Osteocyte (in vitro differentiated cells): ENCODE measurements at places on chromosomes 7 and 10.
A peak's percentile ranks its signal among the peaks of the same experiment; 100 is the strongest.

DNA sequence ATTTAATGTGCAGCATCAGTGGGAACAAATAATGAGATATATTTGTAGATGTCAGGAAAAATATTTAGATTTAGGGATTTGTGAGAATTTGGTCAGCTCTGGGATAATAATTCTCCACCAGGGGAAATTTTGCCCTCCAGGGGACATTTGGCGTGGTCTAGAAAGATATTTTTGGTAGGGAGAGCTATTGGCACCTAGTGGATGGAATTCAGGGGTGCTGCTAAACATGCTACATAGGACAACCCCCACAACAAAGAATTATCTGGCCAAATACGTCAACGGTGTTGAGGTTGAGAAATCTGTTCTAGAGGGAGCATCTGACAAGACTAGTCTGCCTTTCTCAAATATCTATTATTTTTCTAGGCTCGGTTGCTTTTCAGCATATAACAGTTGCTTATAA lies 2.1 kb downstream of the ADK start:
- DNase-seq, result no peak

GRCh38 chr10:1086787-1087186 lies 30.6 kb downstream of the WDR37 start:
- peak; percentile 57 for DNase-seq

GRCh38 chr10:11175823-11176243 lies 158.2 kb downstream of the CELF2 start:
- DNase-seq, result no peak

GRCh38 chr10:124072106-124072505 lies 21.3 kb downstream of the CHST15 start:
- no peak for DNase-seq

- peak; percentile 90 for DNase-seq
Observed at GRCh38 chr7:155804897-155805825, 7.1 kb downstream of the SHH start.

GRCh38 chr10:117216611-117217195 lies 19.4 kb downstream of the KCNK18 start:
- DNase-seq, result peak; percentile 93

- no peak for DNase-seq
Observed at GRCh38 chr10:13187135-13187534, 25.8 kb downstream of the MCM10 start.

DNA sequence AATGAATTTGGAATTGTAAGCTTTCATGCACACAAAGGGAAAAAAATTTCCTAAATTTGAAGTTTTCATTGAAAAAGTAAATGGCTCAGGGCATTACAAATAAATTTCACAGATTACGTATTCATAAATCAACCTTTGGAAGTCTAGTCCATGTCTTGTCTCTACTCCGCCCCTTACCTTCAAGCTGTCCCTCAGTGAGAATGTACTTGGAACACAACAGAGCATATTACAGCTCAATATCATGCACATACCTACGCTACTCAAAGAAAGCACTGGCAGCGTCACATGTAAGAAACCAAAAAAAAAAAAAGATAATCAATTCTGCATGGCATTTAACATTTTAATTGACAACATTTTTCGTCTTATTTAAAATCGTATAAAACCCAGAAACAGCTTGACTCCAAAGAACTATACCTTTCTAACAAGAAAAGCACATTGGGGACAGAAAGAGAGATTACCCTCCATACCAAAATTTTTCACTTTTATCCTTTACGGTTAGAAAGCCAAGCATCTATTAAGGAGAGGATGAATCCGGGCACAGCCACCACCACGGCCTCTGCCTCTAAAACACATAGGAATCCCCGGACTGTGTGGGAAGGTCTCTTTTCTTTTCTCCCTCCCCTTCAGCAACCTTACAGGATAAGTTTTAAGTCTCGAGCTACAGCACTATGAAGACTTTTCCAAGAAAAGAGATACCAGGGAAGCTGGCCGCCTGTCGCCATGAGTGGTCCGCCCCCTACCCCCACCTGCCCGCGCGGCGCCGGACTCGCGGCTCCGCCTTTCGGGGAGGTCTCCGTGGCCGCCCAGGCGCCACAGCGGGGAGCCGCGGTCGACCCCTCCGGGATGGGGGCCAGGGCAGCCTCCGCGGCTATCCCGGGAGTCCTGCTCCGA lies 1.1 kb downstream of the JMJD1C start:
- DNase-seq, result no peak

DNA sequence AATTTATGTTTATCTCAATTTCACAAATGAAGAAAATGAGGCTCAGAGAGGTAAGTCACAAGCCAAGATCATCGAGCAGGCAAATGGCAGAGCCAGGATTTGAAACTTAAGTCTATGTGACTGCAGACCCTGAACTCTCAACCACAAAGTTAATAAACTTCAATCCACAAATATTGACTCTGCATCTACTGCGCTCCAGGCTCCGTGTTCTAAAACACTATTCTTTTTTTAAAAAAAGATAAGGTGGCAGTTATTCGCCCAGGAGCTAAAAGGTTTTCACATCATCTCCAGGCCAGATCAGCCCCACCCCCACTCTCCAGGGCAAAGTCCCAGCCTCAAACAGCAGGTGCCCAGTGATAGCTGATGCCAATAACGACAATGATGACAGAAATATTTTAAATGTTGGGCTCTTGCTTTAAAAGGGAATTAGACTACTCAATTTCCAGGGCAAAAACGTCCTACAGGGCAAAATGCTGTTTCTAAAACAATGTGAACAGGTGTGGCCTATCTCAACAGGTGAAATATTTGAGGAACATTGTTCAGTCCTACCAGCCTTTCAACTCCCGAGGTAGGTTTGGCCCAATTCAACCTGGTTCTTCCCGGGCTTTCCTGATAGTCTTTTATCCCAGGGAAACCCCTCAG lies 85.2 kb downstream of the SORBS1 start:
- DNase-seq, result no peak

GRCh38 chr7:47148536-47149207 lies 433.2 kb downstream of the TNS3 start:
- DNase-seq, result no peak

GRCh38 chr7:98223898-98224700 lies 12.9 kb downstream of the BHLHA15 start:
- no peak for DNase-seq

- no peak for DNase-seq
Observed at GRCh38 chr7:86339051-86339450, 304.7 kb upstream of the GRM3 start.

- DNase-seq, result no peak
Observed at GRCh38 chr10:71727738-71728737, 8.5 kb upstream of the C10orf105 start.

- DNase-seq, result no peak
Observed at GRCh38 chr7:129093867-129094456, 39.1 kb upstream of the TNPO3 start.

- DNase-seq, result no peak
Observed at GRCh38 chr7:35802102-35802466, 1.2 kb downstream of the SEPTIN7 start.

GRCh38 chr7:76236224-76236623 lies 34.5 kb downstream of the SRRM3 start:
- DNase-seq, result no peak

DNA sequence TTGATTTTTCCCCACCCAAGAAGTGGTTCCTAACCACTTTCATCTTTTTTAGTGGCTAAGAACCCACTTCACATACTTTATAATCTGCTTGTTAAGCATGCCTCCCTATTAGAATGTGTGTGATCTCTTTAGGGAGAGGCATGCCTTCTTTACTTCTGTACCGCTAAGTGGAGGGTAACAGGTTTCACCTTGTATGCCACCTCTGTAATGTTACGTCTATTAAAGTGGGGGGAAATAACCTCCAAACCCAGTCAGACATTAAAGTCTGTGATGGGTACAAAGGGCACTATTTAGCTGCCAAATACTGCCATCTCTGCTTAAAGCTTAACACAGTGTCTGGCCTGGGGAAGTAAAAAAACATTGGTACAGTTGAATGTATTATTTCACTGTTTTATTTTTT lies 51.9 kb downstream of the EPC1 start:
- no peak for DNase-seq

DNA sequence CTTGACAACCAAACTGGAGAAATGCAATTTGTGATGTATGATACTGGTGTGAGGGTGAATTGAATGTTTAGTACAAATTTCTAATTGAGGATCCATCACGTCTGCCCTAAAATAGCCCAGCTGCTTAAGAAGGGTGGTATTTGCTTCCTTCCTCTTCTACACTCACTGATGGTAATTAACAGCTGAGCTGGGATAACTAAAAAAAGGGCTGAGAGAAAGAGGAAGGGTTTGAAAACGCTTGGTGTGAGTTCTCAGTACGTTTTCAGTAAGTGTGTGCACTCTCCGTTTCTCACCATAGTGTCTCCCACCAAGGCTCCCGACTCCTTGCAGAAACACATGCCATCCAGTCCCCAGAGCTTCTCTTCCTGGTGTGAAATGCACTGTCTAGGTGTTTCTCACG lies 54.3 kb downstream of the MAP3K8 start:
- no peak for DNase-seq

GRCh38 chr7:90892213-90892612 lies 296.1 kb downstream of the CDK14 start:
- no peak for DNase-seq

DNA sequence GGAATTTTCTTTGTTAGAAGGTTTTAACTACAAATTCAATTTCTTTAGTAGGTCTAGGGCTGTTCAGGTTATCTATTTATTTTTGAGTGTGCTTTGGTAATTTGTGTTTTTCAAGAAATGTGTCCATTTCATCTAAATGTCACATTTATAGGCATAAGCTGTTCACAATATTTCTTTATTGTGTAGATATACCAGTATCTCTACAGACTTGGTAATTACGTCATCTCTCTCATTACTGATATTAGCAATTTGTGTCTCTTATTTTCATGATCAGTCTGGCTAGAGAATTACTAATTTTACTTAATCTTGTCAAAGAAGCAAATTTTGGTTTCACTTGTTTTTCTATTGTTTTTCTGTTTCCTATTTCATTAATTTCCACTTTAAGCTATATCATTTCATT lies 152.0 kb downstream of the RNLS start:
- no peak for DNase-seq

- no peak for DNase-seq
Observed at GRCh38 chr7:12674861-12675260, 12.6 kb upstream of the ARL4A start.

- DNase-seq, result no peak
Observed at GRCh38 chr7:11175371-11175770, 201.7 kb downstream of the PHF14 start.

DNA sequence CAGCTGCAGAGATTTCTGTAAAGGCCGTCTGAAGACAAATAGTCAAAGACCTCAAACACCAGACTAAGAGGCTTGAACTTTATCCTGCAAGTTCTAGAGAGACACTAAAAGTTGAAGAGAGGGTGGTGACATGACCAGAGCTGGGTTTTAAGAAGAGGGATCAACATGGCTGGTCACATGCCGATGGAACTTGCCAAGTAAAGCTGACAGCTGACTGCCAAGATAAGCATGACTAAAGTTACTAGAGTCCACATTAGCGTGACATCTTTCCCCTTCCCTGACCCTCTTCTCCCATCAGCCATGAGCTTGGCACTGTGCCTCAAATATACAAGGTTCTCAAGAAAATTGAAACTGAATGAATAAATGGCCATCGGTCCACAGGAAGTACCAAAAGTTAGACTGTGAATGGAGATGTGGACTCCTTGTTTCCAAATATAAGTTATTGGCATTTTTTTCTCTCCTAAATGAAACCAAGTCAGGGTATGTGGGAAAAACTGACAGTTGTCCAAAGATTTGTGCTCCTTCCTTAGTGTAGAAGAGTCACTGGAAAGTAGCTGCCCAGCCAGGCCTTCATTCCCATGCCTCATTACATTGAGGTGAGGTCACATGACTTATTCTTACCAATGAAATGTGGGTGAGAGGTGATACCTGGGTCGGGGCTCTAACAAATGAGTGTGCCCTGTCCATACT lies 24.5 kb downstream of the XPNPEP1 start:
- DNase-seq, result no peak

- DNase-seq, result no peak
Observed at GRCh38 chr7:136086712-136087111, 109.6 kb upstream of the MTPN start.

DNA sequence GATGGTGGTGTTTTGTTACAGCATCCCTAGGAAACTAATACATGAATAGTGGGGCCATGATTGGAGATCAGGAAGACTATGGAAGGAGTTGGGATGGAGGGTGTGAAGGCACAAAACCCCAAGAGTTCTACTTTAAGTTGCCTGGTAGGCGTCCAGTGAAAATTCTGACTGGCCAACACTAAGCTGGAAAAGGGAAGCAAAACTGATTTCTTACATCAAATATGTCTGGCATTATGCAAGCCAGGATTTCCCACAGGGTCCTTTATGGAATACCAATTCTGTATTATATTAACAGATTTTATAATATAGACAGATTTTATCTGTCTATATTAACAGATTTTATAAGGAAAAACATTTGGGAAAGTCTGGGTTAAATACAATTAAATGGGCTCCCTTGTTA lies 16.2 kb downstream of the CPVL start:
- DNase-seq, result no peak

DNA sequence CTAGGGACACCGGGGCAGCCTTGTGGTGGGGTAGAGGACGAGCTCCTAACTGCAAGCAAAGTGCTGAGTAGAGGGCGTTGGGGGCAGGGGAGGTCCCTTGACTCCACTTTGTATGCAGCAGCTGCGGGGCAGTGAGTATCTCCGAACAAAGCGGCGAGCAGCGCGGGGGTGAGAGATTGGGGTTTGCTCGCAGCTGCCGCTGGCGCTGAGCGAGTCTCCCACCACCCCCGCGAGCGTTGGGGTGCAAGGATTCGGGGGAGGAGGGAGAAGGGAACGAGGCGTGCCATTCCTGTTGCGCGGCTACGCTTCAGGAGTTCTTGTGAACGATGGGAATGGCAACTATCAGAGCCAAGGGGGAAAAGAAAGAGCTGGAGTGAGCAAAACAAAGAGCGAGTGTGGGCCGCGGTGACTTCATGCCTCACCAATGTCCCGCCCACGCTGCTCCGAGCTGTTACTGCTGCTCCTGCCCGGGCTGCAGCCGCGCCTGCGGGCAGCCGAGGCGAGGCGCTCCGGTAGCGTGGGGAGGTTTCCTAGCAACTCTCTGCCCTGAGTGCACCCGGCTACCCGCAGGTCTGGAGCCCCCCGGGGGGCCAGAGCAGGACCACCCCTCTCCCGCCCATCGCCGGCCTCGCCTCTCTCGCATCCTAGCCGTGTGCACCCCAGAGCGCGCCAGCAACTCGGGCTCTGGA lies at the start of gene ITGB8:
TSS of gene ITGB8 (plus strand) at position 662 of the 689 bp plus-strand sequence. CDS start 907 bp downstream, outside the sequence.
- peak; percentile 89 for DNase-seq

DNA sequence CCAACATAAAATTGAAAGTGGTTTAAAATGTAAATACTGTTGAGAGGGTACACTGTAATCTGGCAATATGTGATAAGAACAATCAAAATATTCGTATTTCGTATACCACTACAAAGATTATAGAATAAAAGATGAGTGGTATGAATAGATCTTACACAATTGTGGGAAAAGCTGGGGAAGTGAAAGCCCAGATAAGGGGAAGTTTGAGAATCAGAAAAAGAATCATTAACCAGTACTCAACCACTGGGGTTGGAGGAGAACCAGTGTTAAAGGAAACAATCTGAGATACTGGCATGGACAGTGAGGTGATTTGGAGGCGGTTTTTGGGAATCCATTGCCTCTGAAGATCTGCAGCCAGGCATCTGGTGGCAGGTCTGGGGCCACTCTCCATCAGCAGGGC lies 59.7 kb upstream of the CDK14 start:
- DNase-seq, result no peak
